Activated CD4-positive, alpha-beta T cell treated with anti-CD3 and anti-CD28 coated beads, Interleukin-2, Interleukin-6, amounts not matched to agents 100 ng/mL and 50 ng/mL, durations not matched to agents 16 hours and 8 hours (primary cell): ENCODE measurements at places on chromosomes 6 and 20.

GRCh38 chr6:119838043-119838442 is 488.5 kb upstream of the MAN1A1 start:
- no peak for DNase-seq

GRCh38 chr20:24507182-24507853 is 37.9 kb downstream of the SYNDIG1 start:
- no peak for DNase-seq

DNA sequence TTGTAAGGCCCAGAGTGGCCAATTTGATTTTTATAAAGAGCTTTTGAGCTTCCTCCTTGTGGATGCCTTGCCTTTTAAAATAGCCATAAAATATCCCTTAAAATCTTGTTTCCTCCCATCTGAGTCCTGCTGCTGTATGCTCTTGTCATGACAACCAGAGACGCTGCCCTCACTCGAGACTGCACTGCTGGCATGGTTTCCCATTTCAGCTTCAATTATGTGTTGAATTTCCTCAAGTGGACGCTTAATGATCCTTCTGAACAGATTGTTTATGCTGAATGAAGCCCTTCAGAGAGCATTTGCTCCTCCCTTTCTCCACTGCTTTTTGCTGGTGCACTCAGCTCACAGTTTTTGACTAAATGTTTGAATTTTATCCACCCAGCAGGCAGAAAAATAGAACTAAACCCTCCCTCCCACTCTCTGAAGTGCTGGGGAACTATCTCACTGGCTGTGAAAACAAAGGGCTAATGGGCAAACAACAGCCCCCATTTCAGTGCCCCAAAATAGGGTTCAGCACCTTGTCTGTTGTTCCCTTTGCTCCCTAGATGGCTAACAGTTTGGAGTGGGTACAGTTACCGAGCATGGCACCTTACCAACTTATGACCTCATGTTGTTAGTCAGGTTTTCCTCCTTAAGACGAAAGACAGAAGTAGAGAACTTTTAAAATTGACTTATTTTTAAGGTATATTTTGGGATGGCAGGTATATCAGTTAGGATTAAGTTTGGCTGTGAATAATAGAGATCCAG is 45.5 kb upstream of the RNF8 start:
- no peak for DNase-seq

- DNase-seq: no peak
These were observed 45.6 kb downstream of the APCDD1L start for GRCh38 chr20:58469616-58470015.

GRCh38 chr6:148225871-148226270 is 116.8 kb upstream of the SASH1 start:
- no peak for DNase-seq

DNA sequence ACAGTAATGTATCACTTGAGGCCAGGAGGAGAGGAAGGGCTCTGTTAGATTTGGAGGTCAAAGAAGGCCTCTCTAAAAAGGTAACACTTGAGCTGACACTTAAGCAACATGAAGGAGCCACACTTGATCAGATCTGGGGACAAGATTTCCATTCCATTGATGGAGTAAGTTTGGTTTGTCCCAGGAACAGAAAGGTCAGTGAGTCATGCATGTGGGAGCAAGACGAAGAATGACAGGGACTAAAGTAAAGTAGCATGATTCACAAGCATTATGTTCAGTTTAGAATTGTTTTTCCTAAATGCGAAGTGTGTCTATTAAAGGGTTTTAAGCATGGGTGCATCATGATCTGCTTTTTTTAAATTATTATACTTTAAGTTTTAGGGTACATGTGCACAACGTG is 47.4 kb downstream of the COL21A1 start:
- no peak for DNase-seq

DNA sequence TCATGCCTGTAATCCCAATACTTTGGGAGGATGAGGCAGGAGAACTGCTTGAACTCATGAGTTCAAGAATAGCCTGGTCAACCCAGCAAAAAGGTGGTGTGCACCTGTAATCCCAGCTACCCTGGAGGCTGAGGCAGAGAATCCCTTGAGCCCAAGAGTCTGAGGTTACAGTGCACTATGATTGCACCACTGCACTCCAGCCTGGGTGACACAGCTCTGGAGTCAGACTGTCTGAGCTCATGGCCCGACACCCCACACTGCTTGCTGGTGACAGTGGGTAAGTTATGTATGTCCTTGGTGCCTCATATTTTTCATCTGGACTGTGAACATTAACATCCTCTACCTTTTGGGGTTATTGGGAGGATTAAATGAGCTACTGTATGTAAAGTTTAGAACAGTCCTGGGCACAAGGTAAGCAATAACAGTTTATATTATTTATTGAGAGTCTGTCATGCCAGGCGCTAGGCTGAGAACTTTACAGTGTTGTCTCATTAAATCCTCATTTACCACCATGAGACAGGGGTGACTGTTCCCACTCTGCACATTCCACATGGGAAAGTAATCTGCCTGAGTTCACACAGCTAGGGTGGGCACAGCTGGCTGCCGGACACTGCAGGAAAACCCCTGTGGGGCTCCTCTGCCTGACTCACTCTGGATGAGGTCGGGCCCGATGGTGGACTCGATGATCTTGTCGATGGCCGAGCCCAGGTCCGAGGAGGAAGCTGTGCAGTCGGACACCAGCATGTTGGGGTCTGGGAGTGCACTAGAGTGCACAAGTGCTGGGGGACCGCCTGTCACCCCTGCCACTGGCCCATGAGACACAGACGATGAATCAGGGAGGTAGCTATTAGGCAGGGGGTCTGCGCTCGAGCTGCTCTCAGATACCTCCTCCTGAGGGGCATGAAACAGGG is 2.9 kb downstream of the ZNF335 start:
- DNase-seq: no peak

DNA sequence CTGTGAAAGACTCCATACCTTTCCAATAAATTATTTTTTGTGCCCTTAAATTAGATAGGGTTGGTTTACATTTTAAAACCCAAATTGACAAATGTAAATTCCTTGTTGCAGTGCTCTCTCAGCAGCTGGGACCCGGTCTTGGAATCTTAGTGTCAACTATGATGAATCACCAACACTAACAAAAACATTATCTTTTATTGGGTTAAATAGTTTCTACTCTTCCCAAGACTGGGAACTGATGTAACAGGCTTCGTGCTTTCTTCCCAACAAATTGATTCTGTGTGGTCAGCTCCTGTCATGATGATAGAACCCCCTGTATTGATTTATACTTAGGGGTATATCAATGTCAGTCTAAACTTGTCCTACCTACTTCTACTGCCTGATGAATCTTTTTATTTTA is 23.2 kb upstream of the AHI1 start:
- no peak for DNase-seq

DNA sequence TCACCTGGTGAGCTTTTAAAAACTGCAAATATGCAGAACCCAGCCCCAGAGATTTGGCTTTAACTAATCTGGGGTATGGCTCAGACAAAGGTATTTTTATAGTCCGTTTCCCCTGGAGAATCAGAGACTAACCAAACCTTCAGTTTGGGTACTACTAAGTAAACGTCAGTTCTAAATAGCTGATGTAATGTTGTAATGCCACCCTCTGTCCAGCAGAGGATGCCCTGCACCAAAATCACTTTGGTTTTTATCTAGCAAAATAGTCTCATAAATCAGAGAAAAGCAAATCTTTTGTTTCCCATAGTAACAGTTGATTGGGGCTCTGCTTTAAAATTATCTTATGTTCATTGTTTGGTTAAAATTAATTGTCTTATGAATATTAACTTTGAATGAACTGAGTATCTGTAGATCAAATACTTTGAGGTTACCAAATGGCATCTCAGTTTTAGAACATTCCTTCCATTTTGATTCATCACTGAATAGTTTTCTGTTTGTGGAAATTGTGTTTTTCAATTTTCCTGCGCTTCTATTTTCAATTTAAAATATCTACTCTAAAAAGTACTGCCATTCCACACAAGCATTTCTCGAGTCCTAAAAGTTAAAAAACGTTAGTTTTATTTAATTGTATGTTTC is 278.3 kb upstream of the PLCB4 start:
- DNase-seq: peak; percentile 33

GRCh38 chr6:72374857-72375256 is 247.0 kb upstream of the KCNQ5 start:
- no peak for DNase-seq

DNA sequence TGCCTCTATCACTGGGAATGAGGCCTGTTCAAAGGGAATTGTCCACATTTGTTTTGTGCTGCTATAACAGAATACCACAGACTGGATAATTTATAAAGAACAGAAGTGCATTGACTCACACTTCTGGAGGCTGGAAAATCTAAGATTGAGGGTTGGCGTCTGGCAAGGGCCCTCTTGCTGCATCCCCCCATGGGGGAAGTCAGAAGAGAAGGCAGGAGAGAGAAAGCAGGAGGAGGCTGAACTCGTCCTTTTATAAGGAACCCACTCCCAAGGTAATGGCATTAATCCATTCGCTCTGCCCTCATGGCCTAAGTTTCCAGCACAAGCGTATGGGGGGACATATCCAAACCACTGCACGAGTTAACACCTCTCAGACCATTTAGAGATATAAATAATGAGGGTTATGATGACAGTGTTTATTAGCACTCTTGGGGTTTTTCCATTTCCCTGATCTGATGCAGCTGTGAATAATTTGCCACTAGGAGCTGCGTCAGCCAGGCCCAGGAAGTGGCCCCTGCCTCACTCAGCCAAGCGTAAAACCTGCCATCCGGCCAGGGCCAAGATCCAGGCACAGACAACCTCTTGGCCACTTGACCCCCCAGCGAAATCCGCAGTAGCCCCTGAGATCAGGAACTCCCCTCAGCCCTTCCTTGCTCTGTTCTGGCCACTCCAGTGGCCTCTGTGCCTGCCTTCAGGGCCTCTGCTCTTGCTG is 14.2 kb upstream of the SLCO4A1 start:
- no peak for DNase-seq

DNA sequence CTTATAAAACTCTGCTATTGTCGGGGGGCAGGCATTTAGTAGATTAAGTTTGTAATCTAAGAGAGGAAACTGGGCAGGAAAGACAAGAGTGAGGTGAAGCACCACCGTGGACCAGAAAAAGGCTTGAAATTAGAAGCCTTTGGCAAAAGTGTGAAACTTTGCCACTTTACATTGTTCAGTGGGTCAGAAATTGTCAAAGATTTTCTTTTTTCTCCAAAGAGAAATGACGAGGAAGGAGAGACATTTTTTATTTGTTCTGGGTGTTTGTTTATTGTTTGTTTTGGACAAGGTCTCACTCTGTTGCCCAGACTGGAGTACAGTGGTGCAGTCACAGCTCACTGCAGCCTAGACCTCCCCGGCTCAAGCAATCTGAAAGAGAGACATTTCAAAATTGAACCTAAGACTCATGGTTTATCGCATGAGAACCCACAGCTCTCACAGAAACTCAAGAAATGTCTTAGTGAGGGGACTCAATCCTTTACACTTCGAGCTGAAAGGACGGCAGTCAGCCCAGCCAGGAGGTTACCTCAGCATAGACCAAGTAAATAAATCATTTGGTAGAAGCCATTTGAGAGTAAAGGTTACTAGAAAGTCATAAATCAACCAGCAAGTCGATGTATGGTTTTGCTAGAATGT is 262.8 kb upstream of the TAB2 start:
- no peak for DNase-seq

GRCh38 chr20:7147220-7147601 is 379.7 kb downstream of the BMP2 start:
- DNase-seq: no peak

GRCh38 chr6:79913369-79913768 is 34.0 kb downstream of the ELOVL4 start:
- peak; percentile 7 for DNase-seq

DNA sequence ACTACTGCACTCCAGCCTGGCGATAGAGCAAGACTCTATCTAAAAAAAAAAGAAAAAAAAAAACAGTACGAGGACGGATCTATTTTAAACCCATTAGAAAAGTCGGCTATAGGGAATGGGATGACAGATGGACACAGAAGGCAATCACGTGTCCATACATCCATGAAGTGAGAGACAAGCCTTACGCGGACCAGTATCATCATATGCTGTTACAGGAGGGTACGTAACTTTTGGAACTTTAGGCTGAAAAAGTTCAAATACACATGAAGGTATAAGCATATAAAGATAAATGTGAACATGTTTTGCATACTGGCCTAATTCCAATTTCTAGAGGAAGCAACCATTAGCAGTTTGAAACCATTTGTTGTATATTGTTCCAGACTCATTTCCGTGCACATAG is 109.8 kb upstream of the EXOC2 start:
- no peak for DNase-seq

DNA sequence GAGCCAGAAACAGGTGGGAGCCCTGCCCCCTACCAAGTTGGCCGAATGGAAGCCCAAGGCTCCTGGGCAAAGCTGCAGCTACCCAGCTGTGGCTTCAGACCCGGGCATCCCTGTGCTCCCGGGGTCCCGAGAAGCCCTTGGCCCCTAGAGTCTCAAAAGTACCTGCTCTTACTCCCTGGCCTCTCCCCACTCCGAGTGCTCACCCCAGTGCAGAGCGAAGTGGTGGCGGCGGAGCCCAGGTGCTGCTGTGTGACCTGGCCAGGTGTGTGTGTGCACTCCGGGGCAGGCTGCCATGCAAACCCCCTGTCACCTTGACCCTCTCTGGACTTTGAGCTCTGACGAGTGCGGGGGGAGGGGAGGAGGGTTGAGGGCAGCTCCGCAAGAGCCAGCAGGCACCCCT is 493.8 kb upstream of the MANEA start:
- no peak for DNase-seq

DNA sequence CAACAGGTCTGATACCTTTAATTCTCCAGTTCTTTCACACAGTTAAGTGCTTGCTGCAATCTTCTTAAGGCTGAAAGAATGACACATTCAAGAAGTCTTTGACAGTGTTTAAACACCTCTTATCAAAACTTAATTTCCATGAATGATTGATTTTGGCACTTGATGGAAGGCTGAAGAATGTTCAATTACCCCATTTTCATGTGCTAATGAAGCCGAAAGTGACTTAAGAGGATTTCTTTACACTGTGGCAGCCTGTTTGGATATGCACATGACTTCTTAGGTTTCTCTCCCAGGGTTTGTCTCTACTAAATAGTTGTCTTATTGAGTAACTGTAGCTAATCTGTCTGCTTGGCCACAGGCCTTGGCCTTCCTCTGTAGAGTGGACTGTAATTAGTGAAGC is 81.1 kb upstream of the PRDM1 start:
- DNase-seq: no peak

DNA sequence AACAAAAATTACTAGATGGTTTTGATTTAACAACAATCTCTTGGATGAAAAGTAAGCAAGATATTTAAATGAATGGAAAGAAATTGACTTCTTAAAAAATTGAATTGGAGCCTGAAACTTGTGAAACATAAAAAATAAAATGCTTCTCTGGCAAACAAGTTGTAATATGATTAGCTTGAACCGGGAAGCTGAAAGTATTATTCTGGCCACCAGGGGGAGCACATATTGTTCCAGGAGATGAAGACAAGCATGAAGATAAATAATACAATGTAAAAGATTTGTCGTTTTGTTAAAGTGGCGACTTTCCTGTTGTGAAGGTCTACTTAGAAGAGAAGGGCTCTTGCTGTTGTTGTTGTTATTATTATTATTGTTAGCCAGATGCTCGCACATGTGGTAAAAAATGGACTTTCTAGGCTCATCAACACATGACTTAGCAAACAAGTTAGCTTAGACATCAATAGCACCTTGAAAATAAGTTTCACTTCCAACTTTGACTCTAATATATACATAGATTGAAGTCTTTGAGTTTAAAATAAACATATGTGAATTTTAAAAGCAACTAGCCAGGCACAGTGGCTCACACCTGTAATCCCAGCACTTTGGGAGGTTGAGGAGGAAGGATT is 14.2 kb downstream of the PAX1 start:
- peak; percentile 59 for DNase-seq
